Naive thymus-derived CD4-positive, alpha-beta T cell (primary cell): ENCODE measurements at places on chromosomes 3 and 15. TPM values are rescaled to one million over a fixed set of nuclear protein-coding genes. Genes with fewer than 3 reads are reported as not detected.
A peak's percentile ranks its signal among the peaks of the same experiment; 100 is the strongest.

DNA sequence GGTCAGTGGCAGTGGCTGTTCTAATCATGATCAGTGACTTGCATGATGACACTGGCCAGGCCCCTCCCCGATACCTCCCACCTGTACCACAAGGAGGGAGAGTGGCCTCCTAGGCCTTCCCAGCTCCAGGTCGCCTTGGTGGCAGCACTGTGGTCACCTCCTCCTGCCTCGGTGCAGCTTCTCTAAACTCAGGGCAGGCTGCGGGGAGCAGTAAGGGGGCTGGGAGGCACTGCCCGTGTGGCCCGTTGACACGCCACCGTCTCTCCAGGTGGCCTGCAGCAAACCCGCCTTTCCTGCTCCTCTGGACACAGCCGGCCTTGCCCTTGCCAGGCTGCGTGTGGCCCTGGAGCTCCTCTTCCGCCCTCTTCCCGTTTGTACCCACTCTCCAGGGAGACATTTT lies 184.1 kb downstream of the XXYLT1 start:
- DNase-seq: no peak

GRCh38 chr15:92652576-92652966 lies 3.0 kb downstream of the FAM174B start:
- DNase-seq: no peak

ZDHHC19 gene
- total RNA-seq: not detected

GRCh38 chr15:23797747-23798446 lies 110.8 kb upstream of the NDN start:
- no peak for DNase-seq

GRCh38 chr15:41870689-41871081 lies 23.2 kb downstream of the SPTBN5 start:
- peak; percentile 59 for DNase-seq

DNA sequence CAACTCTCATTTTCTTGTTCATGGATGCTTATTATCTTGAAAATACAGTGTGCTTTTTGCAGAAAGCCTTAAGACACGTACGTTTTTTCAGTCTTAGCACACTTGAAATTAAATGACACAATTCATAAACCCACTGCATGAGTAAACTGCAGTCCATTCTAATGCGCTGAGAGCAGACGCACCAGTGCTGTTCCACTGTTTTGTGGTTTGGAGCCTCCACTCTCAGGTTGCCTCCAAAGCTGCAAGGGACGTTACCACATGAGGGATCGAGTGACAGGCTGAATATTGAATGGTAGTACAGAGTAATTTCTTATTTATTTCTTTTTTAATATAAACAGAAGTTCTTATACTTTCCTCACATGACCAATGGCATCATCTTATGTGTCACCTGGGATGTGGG lies 12.3 kb downstream of the IQCH start:
- DNase-seq: no peak

DNA sequence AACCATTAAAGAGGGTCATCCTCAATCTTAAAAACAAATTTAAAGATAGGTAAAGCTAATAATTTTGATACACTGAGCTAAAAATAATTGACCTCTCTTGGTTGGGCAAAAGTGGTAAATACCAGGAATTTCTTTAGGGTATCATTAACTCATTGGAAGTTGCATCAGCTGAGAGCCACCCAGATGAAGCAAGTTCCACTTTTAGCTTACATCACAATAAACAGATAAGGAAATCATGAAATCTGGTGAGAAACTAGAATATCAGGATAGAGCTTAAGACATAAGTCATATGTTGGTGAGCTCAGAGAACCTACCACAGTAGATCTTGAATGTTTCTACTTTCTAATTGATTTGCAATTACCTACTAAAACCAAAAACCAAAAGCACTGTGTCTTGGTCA lies 97.4 kb upstream of the SLC2A2 start:
- no peak for DNase-seq

DNA sequence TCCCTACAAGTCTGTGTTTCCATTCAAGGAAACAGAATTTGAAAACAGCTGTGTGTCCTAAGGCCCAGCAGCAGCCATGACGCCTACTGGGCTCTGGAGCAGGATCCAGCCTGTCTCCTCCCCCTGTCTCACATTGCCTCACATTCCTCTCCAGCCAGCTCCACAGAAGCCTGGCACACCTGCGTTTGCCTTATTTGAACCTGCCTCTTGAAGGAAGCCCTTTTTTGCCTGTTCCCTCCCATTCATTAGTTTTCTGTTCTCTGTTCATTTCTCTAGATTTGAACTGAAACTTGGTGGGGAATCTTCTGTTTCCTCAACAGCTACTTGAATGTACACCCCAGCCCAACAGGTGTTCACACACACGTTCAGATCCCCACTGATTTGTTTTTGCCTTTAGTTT lies 890.5 kb downstream of the TUSC7 start:
- DNase-seq: no peak

CPB1 gene
- not detected in 2 replicates for total RNA-seq

KIF7 gene
- total RNA-seq: not detected

ZCWPW2 gene
- total RNA-seq: 0.81 TPM

DNA sequence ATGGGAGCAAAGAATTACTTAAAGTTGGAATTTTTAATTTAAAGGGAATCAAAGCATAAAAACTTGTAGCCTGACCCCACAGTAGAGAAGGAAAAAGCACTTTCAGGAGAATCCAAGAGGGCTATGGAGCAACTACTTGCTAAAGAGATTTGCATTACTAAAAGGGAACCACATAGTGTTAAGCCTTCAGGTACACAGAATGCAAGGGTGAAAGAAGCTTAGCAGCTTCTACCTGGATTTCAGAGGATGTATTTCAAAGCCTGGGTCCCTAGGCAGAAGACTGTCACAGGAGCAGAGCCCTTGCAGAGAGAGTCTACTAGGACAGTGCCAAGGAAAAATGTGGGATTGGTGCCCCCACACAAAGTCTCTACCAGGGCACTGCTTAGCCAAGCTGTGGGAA lies 575.0 kb downstream of the GBE1 start:
- no peak for DNase-seq

RAD51 gene
- total RNA-seq: 1.4 TPM

DNA sequence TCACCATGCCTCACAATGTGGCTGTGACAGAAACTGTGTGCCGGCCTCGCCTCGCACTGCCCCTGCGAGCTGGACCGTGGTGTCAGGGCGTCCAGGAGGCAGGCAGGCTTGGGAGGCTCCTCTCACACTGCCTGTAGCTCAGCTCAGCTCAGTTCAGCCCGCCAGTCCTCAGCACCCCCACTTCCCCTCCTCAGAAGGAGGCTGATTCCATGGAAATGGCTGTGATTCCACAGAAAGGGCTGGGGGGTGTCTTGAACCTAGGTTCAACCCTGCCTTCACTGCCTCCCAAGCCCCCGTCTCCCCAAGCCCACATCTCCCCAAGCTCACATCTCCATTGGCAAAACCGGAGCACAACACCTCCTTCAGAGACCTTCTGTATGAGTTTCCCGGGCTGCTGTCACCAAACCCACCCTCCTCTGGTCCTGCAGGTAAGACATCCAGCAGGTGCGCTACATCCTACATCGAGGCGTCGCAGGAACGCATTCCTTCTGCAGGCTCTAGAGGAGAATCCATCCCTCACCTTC lies 94.0 kb downstream of the OCA2 start:
- DNase-seq: no peak

GALNT15 gene
- total RNA-seq: 0.08 and 0.46 TPM in 2 replicates

- DNase-seq: no peak
Observed at GRCh38 chr3:11116336-11117059, 37.8 kb upstream of the HRH1 start.

PLA2G4B gene
- total RNA-seq: 33.7 TPM

TTLL13 gene
- total RNA-seq: not detected

MYO5A gene
- total RNA-seq: 20.8 TPM

- no peak for DNase-seq
Observed at GRCh38 chr15:66739287-66739686, 37.3 kb downstream of the SMAD6 start.

TCTA gene
- total RNA-seq: 24.9 TPM

DNA sequence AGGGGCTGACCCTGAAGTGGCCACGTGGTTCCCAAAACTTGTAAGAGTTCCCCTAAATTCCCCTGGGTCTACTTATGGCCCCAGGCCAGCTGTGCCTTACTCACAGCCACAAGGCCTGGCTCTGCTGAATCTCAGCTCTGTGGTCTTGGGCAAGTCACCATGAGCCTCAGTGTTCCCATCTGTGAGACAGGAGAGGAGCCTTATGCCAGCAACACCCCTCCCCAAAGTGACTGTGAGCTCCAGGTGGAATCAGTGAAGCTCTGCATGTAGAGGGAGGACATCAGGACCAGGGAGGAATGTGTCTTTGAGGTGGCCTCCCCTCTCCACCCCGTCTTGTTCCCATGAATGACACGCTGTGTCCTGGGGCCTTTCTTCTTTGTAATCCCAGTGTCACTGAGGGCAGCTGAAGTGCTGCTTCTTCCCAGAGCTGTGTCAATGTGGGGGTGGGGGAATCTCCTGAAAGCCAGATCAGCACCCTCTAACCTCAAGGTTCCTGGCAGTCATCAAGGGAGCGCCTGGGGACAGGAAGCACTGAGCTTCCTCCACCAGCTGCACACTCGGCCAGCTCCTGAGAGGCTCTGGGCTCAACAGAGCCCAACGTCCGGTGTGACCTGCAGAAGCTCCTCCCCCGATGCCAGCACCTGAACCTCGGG lies 258.9 kb downstream of the UACA start:
- DNase-seq: no peak

DNA sequence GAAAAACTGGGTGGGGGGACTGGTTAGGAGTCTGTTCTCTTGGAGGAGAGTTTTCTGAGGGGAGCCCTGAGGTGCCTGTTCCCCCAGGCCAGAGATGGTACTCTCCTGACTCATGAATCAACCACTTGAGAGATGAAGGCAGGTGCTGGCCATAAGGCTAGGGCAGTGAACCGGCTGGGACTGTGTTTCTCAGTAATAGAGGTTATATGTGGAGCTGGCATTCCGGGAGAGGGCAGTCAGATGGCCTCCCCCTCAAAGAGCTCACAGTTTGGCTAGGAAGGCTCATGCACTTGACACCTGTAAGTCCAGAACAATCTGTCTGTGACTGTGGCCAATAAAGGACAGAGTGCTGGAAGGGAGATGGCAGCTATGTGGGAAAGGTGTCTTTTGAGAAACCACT lies 10.0 kb upstream of the SCN10A start:
- DNase-seq: no peak

DNA sequence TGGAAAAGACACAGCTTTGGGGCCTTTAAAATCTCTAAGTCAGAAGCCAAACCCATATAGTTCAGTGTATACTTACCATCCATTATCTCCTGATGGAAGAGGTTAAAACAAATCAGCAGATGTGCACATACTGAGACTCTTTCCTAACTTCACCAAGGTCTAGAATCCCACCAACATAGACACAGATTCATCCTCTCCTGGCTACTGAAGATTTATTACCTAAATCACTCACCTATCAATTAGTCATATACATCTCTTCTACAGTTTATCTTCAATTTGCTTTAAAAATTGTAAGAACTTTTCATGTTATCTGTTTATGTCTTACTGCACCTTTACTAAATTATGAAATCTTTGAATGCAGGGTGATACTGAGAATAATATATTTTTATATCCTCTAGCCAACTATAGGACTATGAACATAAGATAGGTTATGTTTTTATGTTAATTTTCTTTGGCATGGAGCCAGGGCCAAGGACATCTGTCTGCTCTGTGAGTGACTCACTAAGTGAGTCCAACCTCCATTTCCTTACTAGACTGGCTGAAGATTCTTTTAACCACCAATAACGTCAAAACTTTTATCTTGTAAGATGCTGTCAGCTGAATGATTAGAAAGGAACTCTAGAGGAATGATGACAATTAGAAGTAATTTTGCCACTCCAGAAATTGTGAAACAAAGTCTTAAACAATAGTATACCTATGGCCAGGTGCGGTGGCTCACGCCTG lies 397.6 kb downstream of the FOXP1 start:
- DNase-seq: peak; percentile 16

GRCh38 chr3:115021061-115021460 lies 126.0 kb downstream of the ZBTB20 start:
- DNase-seq: no peak

DNA sequence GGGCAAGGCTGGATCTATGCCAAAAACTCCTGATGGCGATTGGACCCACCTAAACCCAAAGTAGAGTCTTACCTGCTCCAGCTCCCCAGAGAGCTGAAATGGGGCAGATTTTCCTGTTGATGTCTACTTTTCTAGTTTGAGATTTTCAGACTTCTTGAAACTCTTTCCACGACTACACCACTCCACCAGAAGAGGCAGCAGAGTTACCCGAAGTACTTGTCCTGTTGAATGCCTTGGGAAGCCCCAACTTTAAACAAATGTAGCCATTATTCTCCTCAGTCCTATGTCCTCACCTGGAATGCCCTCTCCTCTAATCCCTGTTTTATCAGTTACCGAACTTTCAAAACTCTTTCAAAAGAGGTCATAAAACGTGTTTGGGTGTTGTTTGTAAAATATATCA lies 843.8 kb downstream of the VGLL3 start:
- DNase-seq: no peak

GOLGA8R gene
- total RNA-seq: 5.9 TPM

FURIN gene
- 58.9 TPM for total RNA-seq

DNA sequence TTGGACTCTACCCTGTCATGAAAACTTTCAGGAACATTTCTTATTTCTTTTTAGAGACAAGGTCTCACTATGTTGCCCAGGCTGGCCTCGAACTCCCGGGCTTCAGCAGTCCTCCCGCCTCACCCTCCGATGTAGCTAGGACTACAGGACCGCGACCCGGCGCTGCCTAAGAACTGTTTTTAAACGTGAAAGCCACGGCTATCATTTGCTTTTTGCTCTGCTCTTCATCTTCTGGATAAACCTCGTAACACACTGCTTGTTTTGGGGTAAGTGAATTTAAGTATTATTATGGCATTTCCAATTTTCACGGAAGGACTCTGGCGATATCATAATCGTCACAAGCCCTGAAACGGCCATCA lies 14.3 kb upstream of the CCNL1 start:
- DNase-seq: no peak

DNA sequence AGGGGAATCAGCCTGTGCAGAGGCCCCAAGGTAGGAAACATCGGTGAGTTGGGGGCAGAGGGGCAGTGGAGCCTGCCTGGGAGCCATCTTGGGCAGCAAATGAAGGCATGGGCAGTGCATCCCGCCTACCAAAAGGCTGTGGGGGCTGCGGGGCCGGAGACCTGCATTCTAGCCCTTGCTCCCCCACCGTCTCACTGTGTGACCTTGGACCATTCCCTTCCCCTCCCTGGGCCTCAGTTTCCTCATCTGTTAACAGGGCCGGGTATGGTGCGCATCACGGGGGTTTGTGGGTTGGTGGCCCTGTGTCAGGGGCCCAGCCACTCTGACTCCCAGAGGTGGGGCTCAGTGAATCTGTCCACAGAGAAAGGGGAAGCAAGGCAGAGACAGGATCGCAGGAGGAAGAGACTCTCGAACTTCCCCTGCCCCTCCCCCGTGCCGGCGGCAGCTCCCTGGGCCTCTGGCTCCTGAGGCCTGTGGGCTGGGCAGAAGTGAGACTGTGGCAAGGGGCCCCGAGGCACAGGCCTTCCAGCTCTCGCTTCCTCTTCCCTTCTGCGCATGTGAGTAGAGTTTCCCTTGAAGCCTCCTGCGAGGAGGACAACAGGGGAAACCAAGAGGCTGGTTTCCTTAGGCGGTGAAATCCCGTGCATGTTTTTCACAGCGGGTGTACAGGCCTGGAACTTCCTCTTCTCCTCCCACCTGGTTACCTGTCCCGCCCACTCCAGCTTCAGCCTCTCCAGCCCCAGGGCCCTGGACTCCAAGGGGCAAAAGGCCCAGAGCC lies 42.9 kb downstream of the IDH2 start:
- peak; percentile 64 for DNase-seq

- DNase-seq: no peak
Observed at GRCh38 chr15:60787837-60788691, 309.1 kb upstream of the ICE2 start.
